ENCODE measurements at places on chromosomes 3 and 15.

- no peak for DNase-seq
Observed at GRCh38 chr3:5023777-5024346, 44.6 kb downstream of the BHLHE40 start.

- no peak for DNase-seq
Observed at GRCh38 chr3:6182909-6183308, 678.0 kb upstream of the GRM7 start.

DNA sequence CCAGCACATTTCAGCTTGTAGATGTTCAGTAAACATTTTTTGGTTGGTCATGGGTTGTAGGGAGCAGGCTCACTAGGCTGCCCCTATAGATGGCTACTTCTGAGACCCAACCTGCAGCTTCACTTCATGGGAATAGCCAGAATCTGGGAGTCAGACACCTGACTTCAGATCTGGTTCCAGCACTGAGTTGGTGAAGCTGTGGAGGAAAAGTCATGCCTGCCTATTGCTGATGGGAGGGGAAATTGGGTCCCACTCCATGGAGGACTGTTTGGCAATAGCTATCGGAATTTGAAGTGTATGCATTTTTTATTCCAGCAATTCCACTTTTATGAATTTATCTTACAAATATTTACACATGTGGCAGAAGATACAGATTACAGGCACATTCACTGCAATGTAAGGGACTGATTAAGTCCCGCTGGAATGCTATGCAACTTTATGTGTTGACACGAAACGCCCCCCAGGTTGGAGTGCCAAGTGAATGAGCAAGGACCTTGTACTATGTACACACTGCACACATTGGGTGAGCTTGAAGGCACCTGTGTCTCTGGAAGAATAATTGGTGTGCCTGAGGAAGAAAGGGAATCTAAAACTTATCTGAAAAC, 7.8 kb upstream of the CCR1 start:
- no peak for DNase-seq

DNA sequence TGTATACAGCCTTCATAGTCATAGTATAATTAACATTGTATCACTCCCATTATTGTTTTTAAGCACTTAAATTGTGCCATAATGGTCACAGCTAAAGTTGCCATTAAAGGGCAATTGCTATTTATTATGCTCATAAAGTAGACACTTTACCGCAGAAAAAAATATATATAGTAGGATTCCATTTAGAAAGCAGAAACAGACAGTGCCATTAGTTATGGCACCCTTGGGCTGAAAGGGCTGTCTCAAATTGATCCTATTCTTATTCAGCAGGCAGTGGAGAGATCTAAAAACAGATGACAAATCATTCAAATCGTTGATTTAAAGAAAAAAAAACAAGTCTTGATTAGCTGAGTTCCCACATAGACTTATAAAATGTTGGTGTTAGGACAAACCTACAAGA, 514.2 kb upstream of the ROBO2 start:
- no peak for DNase-seq

DNA sequence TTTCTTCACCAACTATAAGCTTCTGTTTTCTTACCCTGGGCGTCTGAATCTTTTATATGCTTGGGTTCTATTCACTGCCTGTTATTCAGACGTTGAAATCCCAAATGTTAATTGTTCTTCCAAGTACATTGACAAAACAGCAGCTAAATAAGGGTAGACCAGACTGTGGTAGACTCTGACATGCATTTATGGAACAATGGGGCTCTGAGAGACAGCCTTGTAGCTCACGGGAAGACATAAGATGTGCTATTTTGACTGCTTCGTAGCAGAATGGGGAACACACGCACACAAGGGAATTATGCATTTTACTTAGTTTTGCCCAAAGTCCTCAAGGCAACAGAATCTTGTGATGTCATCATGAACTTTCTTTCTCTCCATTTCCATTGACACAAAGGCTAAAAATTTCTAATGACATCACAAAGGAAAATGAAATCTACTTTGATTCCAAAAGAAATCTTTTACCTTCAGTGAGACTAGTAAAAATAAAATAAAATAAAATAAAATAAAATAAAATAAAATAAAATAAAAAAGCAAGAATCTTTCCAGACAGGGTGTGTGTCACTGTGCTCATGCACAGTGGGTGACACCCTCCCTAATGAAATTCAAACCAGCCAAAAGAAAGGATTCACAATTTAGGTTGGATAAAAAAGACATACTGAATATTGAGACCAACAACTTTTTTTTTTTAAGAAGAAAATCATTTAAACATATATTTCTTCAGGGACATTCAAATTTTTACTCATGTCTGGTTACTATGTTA, 346.6 kb downstream of the ZBTB20 start:
- no peak for DNase-seq

- DNase-seq, result no peak
Observed at GRCh38 chr3:69671082-69671952, 67.9 kb upstream of the MITF start.

DNA sequence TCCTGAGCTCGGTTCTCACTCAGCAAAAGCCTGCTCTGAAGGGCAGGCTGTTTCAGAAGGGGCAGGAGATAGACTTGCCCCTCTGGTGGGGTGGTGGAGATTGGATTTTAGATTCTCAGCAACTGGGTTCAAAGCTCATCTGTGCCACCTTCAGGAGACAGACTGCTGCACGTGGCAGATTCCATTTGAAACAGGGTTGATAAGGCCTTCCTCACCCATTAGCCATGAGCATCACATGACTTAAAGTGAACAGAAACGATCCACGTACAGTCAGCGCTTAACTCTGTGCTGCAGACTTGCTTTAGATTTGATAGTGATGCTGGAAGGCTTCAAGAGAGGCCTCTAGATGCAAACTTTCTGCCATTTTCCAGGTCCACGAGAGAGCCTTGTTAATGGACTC, 35.0 kb upstream of the MGLL start:
- no peak for DNase-seq
